Hypothalamus (tissue), 51 donors: ENCODE measurements at places on chromosomes 16 and 17.
A peak's percentile ranks its signal among the peaks of the same experiment; 100 is the strongest.

DNA sequence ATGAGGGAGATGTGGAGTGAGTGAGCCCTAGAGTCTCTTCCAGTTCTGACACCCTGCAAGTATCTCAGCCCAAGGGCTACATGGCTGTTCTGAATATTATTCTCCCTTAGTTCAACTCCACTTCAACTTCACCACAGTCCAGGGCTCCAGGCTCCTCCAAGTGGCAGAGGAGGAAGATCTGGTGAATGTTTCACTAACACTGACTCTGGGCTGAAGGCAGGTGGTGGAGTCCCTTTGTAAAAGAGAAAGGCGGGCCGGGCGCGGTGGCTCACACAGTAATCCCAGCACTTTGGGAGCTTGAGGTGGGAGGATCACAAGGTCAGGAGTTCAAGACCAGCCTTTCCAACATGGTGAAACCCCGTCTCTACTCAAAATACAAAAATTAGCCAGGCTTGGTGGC lies 13.6 kb downstream of the CCDC92B start:
- DNase-seq = no peak

- no peak for DNase-seq
Observed at GRCh38 chr16:19131825-19132218, 18.1 kb downstream of the ITPRIPL2 start.

DNA sequence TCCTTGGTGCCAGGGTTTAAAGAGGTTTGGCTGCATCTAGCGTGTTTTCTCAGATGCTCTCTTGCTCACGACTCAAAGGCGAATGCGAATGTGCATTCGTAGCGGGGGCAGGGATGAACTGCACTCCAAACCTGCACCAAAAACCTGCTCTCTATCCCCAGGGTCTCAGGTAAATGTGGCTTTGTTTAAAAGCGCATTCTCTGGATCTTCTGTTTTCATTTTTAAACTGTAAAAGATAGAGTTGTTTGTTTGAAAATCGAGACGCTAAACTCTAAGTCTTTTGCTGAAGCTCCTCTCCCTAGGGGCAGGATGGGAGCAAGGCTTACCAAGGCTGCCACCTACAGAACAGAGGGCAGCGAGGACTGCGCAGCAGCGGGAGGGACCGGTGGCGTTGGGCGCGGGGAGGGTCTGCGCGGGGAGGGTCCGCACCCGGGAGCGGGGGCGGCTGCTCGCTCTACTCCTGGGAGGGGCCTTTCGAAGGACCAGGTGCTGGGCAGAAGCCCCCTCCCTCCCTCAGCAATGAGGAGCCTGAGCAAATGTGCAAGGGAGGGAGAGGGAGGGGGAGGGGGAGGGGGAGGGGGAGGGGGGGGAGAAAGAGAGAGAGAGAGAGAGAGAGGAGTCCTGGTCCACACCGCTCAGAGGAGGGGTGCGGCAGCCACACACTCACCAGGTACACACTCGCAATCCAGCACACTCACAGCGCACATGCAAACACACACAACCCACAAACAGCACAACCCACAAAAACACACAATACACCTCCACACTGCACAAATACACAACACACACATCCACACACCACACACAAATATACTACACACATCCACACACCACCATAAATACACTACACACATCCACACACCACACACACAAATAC lies 142.8 kb downstream of the GRIN2A start:
- peak; percentile 65 for DNase-seq

DNA sequence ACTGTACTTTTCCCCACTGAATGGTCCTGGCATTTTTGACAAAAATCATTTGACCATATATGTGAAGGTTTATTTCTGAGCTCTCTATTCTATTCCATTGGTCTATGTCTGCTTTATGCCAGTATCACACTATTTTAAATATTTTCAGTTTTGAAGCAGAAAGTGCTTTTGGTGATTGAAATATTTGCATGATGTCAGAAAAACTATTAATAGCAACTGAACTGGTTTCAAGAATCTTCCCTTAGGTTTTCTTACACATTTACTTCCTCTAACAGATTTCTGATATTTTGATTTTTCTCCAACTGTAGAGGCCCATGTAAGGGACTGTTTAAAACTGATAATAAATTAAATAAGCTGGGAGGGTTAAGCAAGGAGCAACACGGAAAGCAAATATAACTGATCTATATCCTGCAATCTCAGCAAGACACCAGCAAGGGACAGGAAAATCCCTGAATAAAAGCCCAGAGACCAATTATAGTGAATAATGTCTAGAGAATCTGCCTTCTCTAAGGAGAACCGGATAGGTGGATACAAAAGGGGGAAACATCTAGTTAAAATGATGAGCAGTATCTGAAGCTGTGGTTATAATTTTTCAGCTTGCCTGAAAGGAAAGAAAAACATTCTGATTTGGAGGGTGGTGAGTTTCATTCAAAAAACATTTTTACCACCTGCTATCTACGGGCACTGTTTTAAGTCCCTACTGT lies 80.9 kb upstream of the STAC2 start:
- no peak for DNase-seq

DNA sequence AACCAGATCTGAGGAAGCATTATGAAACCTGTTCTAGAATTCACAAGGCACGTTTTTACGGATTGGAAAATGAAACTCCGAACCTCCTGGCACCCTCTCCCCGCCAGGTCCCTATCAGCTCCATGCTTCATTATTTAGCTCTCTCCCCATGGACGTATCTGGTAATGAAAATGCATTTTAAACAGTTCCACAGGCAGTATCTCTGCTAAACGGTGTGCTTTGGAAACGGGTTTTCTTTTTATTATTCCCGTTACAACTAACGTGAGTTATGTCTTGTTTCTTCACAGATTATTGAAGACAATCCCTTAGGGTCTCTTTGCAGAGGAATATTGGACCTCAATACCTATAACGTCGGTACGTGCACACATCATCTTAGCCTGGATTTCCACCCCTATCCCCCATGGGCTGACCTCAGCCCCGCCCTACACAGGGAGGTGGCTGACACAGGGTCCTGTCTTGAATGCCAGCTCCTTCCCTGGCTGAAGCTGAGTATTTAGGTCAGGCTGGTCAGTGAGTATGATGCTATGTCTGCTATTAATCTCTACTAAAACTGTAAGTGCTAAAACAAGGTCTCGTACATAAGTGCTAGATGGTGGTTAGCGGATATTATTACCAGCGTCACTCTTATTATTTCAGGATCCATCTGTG lies 82.9 kb downstream of the SDR42E1 start:
- no peak for DNase-seq

DNA sequence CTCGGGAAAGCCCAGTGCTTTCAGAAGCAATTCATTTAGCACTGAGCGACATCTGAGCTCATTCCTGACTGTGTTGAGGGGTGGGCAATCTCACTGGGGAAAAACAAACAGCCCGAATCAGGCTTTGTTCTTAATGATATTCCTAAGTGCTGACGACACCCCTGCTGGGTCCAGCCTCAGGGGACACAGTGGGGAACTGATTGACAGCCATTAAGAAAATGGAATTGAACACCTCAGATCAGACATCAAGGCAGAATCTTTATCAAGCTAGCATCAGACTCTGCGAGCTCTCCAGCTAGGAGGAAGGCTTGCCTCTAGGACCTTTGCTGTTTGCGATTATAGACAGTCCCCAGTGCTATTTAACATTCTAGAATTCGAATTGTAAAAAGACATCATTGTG lies 22.5 kb upstream of the LYRM9 start:
- DNase-seq = no peak

DNA sequence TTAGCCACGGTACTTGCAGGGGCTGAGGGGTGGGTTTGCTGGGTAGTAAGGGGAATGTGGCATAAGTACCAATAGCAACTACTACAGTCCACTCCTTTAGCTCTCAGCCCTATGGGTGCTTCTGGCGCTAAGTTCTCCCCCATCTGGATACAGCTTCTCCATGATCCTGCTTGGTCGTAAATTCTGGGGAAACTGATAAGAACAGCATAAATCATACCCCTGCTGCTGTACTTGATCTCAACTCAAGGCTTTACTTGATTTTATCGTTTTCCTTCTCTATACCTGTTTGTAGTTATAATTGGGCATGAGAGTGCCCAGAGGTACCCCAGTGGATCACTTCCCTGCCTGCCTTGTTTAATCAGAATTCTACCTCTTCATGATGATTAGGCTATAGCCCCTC lies 331.4 kb downstream of the PMP22 start:
- no peak for DNase-seq

GRCh38 chr17:8332128-8332527 lies 7.5 kb upstream of the ODF4 start:
- DNase-seq = no peak
